ENCODE measurements at places on chromosomes 4 and X.

GRCh38 chr4:78057600-78058550 is 752 bp downstream of the FRAS1 start:
- peak; percentile 1 for DNase-seq

GRCh38 chrX:132671229-132671641 is 182.4 kb upstream of the MBNL3 start:
- no peak for DNase-seq

- DNase-seq = no peak
Measured at GRCh38 chr4:133808151-133808550, 393.4 kb downstream of the PABPC4L start.

- DNase-seq = peak; percentile 23
Measured at GRCh38 chr4:168759321-168759720, 250.7 kb downstream of the CBR4 start.

DNA sequence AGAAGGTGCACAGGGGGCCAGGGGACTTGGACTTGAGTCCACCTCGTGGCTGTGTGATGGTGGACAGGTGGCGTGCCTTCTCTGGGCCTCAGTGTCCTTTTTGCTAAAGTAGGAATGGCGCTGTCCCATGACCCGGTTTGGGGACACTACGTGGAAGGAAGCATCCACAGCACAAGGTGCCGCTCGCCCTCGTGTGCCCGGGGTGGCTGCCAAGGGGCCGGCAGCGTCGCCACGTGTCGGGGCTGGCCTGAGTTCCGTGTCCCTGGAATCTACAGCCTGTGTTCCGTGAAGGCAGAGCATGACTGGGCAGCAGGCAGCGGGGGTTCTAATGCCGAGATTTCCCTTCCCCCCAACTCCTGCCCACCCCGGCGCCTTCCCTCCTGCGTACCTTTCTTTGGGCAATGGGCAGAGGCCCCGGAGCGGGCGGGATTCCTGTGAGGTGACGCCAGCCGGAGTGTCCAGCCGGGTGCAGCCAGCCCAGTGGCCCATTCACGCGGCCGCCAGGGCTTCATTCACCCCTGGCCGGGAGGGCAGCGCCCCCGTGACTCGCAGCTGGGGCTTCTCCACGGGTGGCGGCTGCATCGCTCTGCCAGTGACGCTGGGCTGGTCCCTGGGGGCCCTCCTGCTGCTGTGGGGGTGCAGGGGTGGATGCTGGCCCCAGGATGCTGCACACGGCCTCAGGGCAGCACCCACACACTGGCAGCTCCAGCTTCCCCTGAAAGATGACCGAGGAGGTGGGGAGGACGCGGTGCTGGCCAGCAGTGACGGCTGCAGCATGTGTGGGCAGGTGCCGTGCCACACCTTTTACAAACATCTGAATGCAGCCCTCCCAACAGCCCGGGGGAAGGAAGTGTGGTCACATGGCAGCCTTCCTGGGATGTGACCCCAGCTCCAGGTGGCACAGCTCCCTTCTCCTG is 21.2 kb downstream of the DOK7 start:
- DNase-seq = no peak

DNA sequence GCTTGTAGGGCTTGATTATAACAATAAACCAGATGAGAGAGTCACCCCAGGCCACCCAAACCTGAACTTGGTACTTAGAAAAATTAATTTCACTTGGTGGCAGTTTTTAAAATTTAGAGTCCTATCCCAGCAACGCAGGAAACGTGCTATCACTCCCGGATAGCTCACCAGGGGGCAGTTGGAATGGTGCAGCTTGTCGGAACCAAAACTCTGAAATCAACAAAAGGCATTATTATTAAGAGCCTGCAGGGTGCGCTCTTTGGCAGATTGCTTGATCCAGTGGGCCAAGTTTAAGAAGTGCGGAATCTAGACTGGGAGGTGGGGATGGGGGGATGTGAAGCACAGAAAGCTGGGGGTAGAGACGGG is 2.4 kb downstream of the FRAS1 start:
- DNase-seq = peak; percentile 34

GRCh38 chrX:77917294-77917933 is 6.9 kb downstream of the ATP7A start:
- no peak for DNase-seq

DNA sequence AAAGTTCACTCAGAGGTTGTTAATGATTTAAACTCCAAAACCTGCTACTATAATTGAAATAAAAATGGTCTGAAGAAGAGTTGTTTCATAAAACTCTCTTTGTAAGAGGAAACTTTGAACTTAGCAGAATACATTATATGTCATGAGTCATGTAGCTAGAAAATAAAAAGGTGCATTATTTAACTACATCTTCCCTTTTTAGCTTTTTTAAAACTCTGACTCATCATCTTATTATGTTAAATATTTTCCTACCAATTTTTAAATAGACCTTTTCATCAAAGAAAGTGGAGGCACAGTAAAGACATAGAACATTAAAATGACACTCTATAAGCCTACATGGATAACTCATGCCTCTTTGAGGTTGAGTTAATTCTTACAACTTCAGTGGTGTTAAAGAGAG is 1.2 kb upstream of the ZNF827 start:
- no peak for DNase-seq

DNA sequence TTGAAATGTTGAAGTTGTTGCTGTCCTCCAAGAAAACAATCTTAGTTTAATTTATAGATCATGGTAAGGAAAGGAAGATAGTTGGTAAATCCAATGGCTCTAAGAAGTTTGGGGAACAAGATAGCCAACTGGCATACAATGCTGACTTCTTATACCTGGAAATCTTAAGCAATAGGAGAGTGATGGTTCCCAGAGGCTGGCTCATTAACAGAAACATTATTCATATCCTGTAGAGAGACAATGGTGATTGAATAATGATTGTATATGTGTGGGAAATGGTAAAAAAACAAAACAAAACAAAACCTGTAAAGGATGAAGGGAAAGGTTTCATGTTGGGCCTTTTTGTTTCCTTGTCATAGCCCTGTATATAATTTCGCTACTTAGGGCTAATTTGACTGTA is 174.9 kb upstream of the CTSO start:
- DNase-seq = no peak

GRCh38 chrX:40866893-40867292 is 131.6 kb upstream of the MED14 start:
- DNase-seq = no peak

DNA sequence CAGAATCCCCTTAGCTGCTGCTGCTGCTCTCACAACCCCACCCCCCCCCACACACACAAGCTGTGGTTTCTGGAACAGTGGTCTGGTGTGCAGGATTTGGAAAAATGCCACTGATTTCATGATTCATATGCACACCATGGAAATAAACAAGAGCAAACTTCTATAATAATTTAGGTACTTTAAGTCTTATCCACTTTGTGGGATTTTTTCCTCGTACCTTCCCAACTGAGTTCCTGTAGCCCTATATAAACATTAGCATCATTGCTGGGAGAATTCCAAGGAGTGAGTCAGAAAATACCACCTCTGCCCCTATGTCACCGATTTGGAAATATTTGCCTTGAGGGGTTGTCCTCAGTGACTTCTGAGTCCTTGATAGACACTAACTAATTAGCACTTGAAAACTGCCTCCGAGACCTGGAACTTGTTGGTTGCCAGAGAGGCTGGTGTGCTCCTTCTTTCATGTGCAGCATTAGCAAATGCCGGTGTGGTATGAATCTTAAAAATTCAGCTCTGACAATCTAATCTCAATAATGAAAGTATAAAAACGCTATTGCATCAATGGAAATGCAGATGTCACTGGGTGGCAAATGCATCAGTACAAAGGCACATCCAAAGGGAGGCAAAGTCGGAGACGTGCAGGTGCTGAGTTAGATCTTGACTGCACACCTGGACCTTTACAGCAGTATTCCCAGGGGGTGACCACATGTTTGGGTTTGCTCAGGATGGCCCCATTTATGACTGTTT is 61.8 kb downstream of the CPE start:
- no peak for DNase-seq

DNA sequence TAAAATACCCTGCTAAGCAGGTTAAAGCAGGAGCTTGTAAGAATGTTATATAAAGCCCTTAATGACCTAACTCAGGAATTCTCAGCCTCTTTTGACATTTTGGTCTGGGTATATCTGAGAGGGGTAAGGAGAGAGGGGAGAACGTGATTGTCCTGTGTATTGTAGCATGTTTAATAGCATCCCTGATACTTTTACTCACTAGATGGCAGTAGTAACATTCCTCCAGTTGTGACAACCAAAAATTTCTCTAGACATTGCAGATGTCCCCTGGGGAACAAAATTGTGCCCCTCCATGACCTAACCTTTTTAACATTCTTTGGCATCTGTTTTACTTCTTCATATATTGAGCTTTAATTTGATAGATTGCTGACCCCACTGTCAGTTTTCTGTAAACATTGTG is 17.9 kb downstream of the SMARCA5 start:
- no peak for DNase-seq
